ENCODE measurements at places on chromosomes 11 and 22.

GRCh38 chr22:42077486-42078125 lies 1.9 kb upstream of the SMDT1 start:
- DNase-seq = no peak

GRCh38 chr11:72657411-72658100 lies 16.7 kb downstream of the PDE2A start:
- DNase-seq = no peak

- DNase-seq = peak; percentile 59
These were observed 84.1 kb downstream of the BBOX1 start for GRCh38 chr11:27124514-27125264.

DNA sequence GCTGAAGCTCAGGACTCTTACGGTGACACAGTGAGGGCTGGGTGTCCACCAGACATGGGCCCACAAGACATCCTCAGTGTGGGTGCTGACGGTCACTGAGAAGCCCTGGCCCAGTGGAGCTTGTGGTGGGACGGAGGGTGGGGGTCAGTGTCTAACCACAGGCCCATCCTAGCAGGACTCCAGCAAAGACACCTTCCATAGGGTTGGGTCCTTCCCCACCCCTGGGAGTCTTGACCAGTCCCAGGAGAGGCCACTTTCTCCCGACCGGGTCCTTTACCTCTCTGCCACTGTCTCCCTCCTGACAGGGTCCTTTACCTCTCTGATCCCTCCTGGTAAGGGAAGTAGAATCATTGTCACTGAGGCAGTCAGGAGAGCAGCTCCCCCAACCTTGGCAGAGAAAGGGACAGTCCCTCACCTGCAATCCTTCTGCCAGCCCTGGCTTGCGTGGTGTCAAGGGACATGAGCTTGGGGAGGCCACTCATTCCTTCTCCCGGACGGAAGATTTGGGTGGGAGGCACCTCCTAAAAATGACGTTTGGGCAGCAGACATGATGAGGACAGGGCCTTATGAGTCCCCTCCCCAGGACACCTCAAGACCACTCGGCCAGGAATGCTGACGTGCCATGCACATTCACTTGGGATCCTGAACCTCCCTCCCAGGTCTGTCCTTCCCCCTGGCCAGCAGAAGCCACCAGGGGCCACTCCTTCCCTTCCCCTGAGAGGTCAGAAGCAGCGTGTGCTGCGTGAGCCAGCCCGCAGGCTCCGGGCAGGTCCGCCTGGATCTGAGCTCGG lies 91.5 kb upstream of the FGF3 start:
- DNase-seq = no peak

GRCh38 chr11:71300187-71300586 lies 47.8 kb upstream of the SHANK2 start:
- DNase-seq = peak; percentile 10

DNA sequence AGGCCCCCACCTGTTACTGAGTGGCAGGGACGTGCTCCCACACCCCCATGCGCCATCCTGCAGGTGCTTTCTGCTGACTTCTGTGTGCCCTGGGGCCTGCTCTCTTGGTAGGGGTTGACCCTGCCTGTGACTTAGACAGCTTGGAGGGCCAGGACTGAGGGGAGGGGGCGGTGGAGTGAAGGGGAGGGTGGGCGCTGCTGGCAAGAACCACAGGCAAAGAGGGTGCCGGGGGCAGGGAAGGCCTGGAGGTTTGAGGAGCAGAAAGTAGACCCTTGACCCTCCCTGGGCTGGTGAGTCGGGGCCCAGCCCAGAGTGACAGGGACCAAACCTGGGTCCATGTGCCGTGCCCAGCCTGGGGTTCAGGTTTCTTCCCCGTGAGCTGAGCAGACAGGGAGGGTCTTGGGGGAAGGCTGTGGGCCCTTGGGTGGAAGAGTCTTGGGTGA lies 17.8 kb downstream of the KCNQ1 start:
- DNase-seq = no peak

GRCh38 chr11:43327987-43328386 lies 16.2 kb downstream of the API5 start:
- peak; percentile 73 for DNase-seq

GRCh38 chr11:126336671-126337101 lies 18.8 kb upstream of the ST3GAL4 start:
- no peak for DNase-seq

DNA sequence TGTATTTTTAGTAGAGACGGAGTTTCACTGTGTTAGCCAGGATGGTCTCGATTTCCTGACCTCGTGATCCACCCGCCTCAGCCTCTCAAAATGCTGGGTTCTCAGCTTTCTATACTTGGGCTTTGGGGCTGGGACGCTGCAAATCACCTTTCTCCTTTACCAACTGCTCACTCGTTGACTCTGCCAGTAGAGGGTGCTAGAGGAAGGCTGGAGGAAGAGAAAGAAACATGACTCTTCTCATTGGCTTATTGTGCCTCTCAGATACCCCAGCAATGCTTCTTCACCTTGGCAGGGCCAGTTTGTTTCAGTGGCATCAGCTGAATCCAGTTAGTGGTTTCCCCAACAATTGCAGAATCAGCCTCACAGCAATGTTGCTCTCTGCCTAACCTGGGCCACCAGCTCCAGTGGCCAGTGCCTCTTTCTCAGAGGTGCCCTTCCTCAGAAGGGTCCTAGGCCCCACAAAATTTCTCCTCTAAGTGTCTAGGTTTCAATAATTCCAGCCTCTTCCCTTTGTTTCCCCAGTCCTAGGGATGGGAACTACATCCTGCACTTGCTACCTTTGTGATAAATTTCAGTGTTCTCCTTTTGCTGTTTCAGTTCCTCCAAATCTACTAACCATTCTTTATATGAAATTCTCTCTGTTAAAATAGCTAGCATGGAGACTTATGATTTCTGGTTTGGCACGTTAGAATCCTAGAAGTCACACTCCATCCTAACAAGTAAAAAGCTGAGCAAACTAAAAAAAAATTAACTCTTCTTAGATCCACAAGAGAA lies 71.5 kb upstream of the VSTM5 start:
- peak; percentile 73 for DNase-seq

DNA sequence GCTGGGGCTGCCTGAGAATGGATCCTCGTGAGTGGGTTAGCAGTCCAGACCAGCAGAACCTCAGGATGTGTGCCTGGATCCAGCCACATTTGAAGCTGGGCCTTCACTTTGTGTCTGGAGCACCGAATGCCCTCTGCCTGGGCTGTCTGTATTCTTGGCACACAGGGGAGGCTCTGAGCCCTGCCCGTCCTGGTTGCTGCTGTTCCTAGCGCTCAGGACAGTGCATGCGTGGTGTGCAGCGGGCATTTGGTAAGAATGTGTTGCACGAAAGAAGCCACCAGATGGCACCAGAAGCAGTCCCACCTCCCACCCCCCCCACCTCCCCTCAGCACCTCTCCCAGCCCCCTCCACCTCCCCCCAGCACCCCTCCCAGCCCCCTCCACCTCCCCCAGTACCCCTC lies 4.1 kb upstream of the MAPK11 start:
- peak; percentile 63 for DNase-seq

DNA sequence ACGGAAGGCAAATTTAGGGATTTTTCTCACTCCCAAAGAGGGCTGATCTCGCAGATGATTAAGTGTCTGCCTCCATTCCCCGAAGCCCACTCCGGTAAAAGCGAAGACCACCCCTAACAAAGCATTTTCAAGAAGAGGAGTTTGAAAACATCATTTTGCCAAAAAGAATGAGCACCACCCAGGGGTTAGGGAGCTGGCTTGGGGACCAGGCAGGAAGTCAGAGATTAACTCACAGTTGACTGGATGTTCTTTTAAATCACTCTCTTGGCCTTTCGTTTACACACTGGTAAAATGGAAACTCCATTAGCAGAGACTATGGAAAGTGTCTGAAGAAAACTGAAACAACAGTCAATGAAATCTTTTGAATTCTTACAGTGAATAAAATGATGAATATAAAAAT lies 7.9 kb upstream of the TRIM44 start:
- DNase-seq = no peak

GRCh38 chr11:134282121-134283045 lies 6.2 kb downstream of the GLB1L3 start:
- no peak for DNase-seq

DNA sequence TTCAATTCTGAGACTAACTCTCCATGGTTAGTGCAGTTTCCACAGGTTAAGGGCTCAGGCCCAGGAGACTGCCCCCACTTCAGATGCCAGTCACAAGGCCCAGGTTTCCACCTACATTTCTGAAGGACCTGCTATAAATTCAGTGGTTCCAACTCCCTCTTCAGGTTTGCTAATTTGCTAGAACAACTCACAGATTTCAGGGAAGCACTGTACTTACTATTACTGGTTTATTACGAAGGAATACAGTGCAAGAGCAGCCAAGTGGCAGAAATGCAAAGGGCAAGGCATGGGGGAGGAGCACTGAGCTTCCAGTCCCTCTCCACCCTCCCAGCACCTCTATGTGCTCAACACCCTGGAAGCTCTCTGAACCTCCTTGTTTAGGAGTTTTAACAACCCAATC lies 39.3 kb upstream of the SPON1 start:
- no peak for DNase-seq

- no peak for DNase-seq
These were observed 103.5 kb downstream of the KCNC1 start for GRCh38 chr11:17838102-17838501.

- no peak for DNase-seq
These were observed 11.6 kb upstream of the CAPN5 start for GRCh38 chr11:77055101-77055561.

GRCh38 chr11:122240638-122241037 lies 124.6 kb upstream of the BLID start:
- no peak for DNase-seq

- no peak for DNase-seq
These were observed 1.4 kb downstream of the FAM168A start for GRCh38 chr11:73596547-73596946.

DNA sequence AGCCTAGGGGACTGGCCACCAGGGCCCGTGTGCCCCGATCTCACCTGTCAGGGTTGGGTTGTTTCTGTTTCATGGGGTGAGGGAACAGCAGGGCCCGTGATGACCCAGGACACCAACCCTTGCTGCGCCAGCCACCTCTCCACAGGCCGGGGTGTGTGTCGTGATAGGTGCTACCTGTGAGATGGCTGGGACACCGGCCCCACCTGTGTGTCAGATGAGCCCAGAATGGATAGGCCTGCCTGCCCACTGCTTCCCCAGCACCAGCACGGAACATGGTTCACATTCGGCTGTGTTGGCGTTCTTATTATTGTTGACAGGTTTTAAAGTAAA lies 7.1 kb downstream of the CLDN5 start:
- DNase-seq = no peak

- DNase-seq = no peak
These were observed 12.2 kb upstream of the MFNG start for GRCh38 chr22:37498289-37498909.

Measured in AG10803 (cell line).